ENCODE measurements at places on chromosomes 7 and 10.

DNA sequence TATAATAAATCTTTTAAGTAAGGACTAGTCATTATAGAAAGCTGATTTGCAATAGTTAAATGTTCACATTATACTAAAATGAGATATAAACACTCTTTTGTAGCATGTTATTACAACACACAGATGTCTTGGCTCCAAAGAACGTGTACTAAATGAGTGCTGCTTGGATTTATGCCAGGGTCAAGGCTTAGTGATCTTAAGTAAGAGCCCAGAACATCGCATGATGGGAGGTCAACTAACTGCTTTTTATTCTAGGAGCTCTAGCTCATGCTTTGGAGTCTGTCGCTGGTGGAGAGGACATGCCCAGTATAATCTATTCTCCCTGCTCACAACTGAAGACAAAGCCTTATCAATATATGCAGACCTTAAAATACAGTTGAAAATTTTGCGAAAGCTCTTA, 315.1 kb downstream of the BBS9 start:
- DNase-seq = no peak

DNA sequence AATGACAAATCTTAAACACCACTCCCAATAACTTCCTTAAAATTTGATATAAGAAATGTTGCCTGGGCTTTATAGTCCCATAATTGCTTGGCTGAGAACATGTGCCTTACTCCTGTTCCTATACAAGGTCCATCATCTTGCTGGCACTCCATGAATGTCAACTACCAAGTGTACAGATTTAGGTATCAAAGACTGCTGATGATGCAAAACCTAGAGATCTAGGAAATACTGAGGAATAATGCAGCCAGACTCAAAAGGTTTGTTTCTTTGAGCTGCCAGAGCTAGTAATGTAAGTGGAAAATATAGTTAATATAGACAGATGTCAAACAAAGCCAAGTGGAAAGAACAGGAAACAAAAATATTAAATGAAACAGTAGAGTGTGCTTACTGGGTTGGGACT, 121.1 kb downstream of the DYNC1I1 start:
- no peak for DNase-seq

GRCh38 chr10:129940617-129941198, 23.4 kb downstream of the EBF3 start:
- DNase-seq = no peak

DNA sequence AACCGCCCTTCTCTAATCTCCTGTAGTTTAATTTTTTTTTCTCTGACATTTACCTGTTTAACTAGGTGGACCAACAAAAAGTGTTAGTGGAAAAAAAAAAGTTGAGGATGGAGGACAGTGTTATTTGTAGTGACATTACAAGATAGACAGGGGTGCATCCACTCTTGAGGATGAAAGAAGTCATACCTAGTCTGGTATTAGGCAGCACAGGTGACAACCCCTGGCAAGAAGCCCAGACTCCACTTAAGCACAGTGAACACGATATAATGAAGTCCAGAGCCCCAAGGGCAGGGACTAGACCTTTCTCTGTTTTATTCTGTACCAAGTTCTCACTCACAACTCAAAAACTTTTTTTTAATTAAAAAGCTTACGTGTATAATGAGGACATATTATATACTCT, 268.4 kb downstream of the GPR37 start:
- no peak for DNase-seq

GRCh38 chr7:26065652-26066051, 86.3 kb upstream of the NFE2L3 start:
- DNase-seq = no peak

DNA sequence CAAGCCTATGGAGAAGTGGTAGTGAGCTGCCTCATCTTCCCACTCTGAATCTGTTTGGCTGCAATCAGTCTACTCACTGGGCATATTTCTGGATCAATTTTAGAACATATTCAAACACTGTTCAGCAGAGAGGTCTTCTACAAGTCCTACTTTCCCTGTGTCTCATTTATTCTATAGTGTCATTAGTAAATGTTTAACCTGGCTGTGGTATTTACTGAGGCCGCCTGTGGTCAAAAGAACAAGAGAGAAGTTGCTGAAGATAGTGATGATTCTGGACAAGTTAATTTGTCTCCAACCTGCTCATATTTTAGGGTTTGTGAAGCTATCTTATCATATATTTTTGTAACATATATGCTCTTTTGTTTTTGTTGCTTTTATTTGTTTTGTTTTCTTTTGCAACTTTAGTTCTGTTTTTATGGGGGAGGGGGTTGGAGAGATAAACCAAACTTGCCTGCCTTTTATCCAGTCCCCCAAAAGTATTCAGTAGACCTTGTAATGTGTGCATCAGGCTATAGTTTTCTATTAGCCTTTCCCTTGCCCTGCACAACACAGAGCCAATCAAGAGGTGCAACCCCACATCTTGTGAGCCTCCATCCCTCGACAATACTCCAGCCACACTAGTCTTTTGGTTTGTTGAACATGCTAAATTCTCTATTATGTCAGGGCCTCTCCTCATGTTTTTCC, 362.8 kb upstream of the MBL2 start:
- DNase-seq = no peak

- DNase-seq = no peak
Observed at GRCh38 chr10:45380903-45381620, 7.0 kb downstream of the ALOX5 start.

DNA sequence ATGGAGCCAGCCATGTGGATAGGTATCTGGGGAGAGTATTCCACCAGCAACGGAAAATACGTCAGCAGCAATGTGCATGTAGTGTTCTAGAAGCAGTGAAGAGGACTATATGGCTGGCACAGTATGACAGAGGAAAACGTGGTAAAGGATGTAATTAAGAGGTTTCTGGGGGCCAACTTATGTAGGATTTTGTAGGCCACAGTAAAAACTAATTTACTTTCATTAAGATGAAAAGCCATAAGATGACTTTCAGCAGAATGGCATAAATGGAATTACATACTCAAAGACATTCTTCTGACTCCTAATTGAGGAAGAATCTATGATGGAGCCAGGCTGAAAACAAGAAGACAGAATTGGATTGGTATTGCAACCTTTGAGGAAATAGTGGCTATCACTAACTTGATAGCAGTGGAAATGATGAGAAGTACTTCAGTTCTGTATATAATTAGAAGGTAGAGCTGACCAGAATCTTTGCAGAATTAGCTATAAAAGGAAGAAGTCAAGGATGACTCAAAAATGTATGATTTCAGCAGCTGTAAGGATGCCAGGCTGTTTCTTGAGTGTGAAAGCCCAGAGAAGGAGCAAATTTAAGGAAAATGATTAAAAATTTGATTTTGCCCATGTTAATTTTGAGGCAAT, 156.7 kb downstream of the MBL2 start:
- DNase-seq = no peak

DNA sequence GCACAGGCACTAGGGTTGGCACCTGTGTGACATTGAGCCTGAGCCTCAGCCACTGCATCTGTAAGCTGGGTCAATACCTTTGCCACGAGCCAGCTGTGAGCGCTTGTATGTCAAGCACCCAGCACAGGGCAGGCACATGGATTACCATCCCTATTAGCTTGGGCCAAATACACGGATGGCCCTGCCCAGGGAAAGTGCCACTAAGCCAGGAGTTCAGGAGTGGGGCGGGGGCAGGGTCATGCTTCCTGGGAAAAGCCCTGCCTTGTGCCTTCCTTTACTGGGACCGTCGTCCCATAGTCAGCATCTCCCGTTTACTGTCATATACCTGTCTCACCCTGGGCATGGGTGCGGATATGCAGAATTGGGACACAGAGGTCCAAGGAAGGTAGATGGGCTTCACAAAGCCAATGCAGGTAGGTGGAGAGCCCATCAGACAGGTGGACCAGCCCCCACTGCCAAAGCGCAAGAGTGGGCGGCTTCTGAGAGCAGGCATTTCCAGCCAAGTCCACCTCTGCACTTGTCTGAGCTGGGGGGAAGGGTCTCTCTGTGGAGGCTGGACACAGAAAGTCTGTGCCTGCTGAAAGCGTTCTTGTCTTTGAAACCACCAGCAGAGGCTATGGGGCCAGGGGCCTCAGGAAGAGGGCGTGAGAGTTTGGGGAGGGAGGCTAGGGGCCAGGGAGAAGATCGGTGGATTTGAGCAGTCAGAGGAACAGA, 72.6 kb downstream of the VWA2 start:
- no peak for DNase-seq

DNA sequence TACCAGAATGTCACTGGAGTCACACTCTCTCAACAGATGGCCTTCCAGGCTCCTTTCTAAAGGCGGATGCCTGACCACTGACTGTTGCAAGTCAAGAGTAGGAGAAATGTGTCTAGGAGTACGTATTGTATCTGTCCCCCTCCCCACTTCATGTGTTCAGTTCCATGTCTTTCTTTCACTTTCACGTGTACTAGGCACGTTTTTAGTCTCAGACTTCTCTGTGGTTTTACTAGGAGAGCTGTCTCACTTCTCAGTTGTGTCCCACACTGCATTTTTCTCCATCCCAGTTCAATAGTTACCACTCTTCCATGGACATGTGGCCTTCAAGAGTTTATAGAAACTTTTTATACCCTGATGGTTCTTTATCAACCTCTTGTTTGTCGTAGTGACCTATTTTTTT, 893.0 kb downstream of the NRG3 start:
- DNase-seq = no peak

DNA sequence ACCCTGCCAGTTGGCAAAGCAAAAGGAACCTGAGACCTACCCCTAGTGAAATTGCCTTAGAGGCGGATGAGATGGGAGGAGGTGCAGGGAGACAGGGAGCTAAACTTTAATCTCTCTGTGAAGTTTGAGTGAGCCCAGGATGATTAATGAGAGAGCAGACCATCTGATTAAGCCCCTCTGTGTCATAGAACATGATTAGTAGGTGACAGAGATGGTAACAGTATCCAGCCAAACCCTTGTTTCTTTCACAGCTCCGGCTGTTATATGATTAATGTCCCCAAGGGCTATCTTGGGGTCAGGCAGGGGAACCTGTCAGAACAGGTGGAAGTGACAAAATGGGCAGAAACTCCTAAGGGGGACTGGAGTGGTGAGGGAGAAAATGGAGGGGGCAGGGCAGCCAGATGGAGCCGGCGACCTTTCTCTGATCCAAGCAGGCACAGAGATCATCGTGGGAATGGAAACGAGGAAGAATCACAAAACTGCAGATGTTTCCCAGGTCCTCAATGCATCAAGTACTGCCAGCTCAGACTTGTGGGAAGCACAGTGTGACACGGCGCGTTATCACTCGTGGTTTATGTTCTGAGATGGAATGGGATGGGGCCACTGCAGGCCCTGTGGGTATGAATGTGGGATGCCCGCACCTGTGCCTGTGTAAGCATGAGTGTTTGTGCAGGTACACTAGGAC, 684.2 kb downstream of the LRMDA start:
- DNase-seq = no peak

Measured in stimulated activated CD4-positive, alpha-beta T cell treated with anti-CD3 and anti-CD28 coated beads, TNF-alpha, amount 100 ng/mL, for 4 hours (primary cell).